ENCODE measurements at places on chromosomes 1 and 21.

- DNase-seq = no peak
Observed at GRCh38 chr1:197915862-197916499, 1.2 kb upstream of the LHX9 start.

- DNase-seq = no peak
Observed at GRCh38 chr1:240029418-240029817, 62.3 kb upstream of the FMN2 start.

DNA sequence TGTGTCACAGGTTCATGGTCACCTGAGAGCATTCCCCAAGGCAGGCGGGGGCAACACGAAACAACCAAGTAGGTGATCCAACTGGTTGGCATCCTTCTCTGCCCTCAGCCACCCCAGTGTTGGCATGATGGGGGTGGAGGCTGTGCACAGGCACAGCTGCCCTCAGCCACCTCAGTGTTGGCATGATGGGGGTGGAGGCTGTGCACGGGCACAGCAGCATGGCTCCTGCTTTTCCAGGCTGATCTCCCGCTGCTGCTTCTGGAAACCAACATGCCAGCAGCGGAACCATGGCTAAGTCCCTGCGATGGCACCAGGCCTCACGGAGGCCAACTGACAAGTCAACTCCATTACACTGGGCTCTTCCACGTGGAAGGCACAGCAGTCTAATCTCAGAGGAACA lies 447.8 kb downstream of the PTPRU start:
- no peak for DNase-seq

GRCh38 chr21:46307625-46308024 lies 16.0 kb downstream of the C21orf58 start:
- DNase-seq = no peak

DNA sequence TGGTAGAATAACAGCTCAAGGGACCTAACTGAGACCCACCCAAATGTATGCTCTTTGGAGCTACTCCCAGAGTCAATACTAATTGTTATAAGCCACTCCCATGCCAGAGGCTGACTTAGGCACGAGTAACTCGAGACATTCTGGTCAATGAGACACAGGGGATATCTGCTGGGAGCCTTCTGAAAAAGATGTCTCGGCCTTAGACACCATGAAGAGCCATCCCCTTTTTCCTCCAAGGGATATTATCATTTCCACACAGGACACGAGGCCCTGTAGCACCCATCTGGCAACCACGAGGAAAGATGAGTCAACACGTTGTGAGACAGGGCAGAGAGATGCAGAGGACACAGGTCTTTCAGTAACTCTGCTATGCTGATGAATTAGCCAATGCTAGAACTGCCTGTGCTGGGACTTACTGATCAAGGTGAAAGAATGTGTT lies 30.7 kb downstream of the ITPKB start:
- DNase-seq = peak; percentile 92

- DNase-seq = peak; percentile 30
Observed at GRCh38 chr1:182069028-182069466, 7.5 kb upstream of the ZNF648 start.

GRCh38 chr1:93738075-93738622 lies 56.5 kb upstream of the BCAR3 start:
- no peak for DNase-seq

DNA sequence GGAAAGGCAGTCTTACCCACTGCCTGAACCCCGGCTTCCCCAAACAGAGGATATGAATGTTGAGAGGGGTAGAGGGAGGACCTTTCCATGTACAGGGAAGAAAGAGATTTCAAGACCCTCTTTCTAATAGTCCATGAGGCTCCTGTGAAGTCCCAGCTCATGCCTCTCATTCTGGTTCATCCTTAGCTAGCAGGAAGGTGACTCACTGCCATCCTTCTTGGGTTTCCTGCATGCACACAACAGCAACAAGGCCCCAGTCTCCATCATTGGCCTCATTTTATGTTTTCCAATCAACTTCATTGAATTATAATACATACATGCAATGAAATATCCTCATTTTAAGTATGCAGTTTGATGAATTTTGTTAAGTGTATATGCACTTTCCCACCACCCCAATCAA lies 46.2 kb downstream of the SYT2 start:
- DNase-seq = no peak

- DNase-seq = no peak
Observed at GRCh38 chr1:157092831-157093230, 6.8 kb downstream of the ETV3L start.

DNA sequence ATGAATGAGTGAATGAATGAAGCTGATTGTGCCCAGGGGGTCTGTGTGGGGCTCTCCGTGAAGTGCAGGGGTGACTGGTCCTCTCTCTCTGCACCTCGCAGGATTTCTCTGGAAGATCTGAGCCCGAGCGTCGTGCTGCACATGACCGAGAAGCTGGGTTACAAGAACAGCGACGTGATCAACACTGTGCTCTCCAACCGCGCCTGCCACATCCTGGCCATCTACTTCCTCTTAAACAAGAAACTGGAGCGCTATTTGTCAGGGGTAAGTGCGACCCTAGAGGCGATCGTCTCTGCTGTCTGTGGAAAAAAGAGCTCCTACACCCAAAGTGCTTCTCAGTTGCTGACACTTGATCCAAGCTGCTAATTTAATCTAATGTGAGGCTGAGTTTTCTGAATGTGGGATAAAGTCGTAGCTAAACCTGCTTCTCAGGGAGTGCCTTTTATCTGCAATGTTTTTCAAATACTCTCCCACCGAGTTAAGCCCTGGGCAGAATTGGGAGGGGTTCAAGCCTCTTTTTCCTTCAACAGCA lies 101.7 kb downstream of the HUNK start:
- DNase-seq = no peak

DNA sequence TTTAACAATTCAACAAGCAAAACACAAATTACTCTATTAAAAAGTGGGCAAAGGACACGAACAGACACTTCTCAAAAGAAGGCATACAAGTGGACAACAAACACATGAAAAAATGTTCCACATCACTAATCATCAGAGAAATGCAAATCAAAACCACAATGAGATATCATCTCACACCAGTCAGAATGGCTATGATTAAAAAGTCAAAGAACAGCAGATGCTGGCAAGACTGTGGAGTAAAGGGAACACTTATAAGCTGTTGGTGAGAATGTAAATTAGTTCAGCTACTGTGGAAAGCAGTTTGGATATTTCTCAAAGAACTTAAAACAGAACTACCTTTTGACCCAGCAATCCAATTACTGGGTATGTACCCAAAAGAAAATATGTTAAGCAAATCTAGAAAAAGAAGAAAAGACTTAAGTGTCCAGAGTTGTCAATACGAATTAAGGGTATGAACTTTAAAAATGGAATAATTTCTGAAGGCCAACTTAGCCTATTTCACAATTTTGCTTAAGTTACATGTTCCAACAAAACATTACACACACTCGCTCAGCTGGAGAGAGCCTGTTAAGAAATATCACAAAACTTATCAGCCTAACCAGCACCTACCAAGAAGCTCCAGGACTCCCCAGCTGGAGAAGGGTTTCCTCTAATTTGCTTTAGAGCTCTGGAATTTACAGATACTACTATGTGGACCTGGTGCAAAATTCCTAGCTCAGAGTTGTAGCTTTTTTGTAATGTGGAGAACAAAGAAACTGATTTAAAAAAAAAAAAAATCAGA lies 232.1 kb downstream of the DUSP10 start:
- DNase-seq = no peak

GRCh38 chr1:167635941-167636340 lies 5.9 kb downstream of the RCSD1 start:
- no peak for DNase-seq

DNA sequence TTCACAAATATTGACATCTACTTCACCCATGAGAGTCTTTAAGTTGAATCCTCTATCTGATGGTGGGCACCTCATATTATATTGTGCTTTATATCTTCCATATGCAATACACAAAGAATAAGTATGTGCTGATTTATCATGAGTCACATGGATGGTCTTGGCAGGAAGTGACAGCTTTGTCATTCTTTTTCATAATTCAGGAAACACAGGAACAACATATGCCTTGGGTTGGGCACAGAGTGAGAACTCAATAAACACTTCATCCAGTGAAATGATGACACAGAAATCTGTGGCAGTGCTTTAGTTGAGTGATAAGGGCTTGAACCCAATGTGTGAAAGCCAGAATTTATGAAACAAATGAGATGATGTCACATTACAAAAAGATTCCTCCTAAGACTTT lies 41.2 kb downstream of the GADD45A start:
- DNase-seq = peak; percentile 32

GRCh38 chr1:24951810-24952412 lies 21.8 kb upstream of the RUNX3 start:
- DNase-seq = no peak

DNA sequence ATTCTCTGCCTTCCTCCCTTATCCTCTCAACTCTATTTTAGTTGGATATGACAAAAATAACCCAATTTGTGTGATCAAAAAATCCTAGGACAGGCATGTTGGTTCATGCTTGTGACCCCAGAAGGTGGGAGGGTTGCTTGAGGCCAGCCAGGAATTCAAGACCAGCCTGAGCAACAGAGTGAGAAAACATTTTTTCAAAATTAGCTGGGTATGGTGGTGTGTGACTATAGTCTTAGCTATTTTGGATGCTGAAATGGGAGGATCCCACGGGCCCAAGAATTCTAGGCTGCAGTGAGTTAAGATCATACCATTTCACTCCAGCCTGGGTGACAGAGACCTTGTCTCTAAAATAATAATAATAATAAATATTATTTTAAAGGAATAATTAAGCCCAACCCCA lies 1383.1 kb upstream of the ADGRL2 start:
- DNase-seq = no peak

DNA sequence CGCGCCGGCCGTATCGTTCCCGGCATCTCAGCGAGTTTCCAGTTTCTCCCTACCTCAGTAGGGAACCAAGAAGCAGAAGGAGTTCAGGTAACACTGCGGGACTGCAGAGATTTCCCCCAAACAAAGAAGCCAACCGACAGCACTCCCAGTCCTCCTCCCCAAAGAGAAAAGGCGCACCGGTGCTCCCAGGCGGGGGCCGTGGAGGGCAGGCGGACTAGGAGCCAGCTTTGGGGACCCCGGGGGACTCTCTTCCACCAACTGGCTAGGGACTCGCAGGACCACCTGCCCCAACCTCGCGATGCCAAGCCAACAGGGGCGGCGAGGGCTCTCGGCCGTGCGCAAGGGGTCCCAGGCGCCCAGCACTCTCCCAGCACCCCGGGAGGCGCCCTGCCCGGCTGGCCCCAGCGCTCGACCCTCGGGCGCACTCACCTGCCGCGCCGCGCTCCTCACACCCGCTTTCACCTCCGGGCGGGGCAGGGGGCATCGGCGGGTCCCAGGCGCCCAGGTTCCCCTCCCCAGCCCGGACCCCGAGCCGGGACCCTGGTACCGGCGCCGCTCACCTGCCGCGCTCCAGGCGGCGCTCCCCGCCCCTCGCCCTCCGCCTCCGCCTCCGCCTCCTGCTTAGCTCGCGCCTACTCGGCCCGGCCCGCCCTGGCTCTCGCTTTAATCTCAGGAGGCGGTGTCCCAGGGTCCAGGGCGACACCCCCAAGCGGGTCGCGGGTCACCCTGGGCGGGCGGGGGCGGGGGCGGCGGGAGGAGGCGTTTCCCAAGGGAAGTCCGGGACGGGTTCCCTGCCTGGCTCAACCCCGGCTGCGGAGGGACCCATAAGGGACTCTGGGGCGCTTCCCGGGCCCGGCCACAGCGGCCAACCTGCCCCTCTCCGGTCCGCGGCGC lies at the start of gene TMPRSS2:
Gene TMPRSS2 (minus strand): TSS at position 638 of the 894 bp plus-strand sequence. CDS start 10,025 bp downstream, outside the sequence.
- no peak for DNase-seq

DNA sequence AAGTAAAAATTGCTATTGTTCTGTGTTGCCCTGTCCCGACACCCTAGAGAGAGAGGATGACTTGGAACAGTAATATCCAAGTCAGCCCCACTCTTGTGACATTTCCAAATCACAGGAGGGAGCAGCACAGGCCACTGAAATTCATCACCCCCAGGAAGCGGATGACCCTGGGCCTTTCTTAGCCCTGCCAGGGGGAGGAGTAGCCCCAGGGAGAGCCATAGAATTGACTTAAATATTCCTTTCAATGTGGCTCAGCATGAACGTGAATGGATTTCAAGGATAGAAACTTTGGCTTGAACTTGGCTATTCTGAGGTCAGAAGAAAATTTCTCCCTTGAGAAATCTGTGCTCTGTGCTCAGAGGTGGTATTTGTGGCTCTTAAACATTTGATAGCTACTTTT lies 80.6 kb downstream of the CENPF start:
- no peak for DNase-seq

GRCh38 chr1:234702342-234703000 lies 92.5 kb upstream of the IRF2BP2 start:
- peak; percentile 69 for DNase-seq

GRCh38 chr1:38818175-38818976 lies 41.2 kb downstream of the RRAGC start:
- DNase-seq = no peak

DNA sequence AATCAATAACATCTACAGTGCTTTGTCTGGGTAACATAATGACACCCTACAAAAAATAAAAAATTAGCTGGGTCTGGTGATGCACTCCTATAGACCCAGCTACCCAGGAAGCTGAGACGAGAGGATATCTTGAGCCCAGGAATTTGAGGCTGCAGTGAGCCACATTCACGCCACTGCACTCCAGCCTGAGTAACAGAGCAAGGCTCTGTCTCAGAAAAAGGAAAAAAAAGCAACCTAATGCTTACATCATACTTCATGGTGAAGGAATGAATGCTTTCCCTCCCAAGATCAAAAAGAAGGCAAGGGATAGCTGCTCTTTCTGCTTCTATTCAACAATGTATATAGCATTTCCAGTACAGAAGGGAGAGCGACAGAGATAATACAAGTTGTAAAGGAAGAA lies 24.2 kb upstream of the CTTNBP2NL start:
- DNase-seq = no peak

DNA sequence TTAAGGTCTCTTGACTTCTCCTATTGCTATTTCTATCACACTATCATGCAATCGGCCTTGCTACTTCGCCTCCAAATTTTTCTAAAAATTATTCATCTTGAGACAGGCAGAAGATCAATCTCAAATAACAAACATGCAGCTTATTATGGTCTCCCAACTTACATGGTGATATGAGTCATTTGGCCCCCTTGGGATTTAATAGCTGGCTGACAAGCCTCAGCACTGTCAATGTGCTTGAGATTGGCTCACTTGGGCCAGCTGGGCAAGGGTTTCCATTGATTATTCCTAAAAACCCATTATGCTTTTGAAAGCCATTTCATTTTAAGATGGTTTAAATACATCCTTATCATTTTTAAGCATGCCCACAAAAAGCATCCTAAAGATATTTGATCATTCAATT lies 224.5 kb upstream of the NFIA start:
- no peak for DNase-seq

- DNase-seq = no peak
Observed at GRCh38 chr1:153210206-153210605, 7.0 kb downstream of the LELP1 start.

- DNase-seq = no peak
Observed at GRCh38 chr1:6658359-6659060, 33.8 kb downstream of the THAP3 start.
